ENCODE measurements at places on chromosomes 16 and 17. TPM values are rescaled to one million over a fixed set of nuclear protein-coding genes. Genes with fewer than 3 reads are reported as not detected.

Gene ABCA6
- total RNA-seq, result 0.20 TPM

Gene CDRT15L2
- total RNA-seq, result not detected

Gene TP53TG3F
- total RNA-seq, result not detected

Gene TEKT1
- not detected for total RNA-seq

- DNase-seq, result no peak
Observed at GRCh38 chr17:31916491-31917064, 15.1 kb upstream of the UTP6 start.

DNA sequence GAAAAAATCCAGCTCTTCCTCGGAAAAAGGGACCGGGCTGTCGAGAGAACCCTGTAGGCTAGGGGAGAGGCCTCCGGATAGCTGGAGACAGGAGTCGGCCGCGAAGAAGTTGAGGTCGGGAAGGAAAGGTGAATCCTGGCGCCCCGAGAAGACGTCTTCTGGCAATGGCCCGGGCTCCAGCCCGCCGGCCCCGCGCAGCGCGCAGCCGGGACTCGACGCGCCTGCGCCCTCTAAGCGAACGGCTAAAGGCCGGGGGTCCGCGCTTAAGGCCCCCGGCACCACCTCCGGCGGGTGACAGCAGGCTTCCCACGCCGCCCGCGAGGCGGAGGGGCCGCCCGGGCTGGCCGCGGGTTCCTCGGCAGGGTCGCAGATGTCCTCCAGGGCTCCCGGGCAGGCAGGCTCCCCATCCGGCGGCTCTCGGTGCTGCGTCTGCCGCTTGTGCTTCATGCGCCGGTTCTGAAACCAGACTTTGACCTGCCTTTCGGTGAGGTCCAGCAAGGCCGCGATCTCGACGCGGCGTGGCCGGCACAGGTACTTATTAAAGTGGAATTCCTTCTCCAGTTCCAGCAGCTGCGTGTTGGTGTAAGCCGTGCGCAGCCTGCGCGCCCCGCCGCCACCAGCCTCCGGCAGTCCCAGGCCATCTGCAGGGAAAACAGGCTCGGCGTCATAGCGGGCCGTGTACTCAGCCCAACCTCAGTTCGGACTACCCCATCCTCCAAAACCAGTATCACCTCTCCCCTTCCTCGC is 1.6 kb downstream of the HOXB2 start:
- DNase-seq, result peak; percentile 32

DNA sequence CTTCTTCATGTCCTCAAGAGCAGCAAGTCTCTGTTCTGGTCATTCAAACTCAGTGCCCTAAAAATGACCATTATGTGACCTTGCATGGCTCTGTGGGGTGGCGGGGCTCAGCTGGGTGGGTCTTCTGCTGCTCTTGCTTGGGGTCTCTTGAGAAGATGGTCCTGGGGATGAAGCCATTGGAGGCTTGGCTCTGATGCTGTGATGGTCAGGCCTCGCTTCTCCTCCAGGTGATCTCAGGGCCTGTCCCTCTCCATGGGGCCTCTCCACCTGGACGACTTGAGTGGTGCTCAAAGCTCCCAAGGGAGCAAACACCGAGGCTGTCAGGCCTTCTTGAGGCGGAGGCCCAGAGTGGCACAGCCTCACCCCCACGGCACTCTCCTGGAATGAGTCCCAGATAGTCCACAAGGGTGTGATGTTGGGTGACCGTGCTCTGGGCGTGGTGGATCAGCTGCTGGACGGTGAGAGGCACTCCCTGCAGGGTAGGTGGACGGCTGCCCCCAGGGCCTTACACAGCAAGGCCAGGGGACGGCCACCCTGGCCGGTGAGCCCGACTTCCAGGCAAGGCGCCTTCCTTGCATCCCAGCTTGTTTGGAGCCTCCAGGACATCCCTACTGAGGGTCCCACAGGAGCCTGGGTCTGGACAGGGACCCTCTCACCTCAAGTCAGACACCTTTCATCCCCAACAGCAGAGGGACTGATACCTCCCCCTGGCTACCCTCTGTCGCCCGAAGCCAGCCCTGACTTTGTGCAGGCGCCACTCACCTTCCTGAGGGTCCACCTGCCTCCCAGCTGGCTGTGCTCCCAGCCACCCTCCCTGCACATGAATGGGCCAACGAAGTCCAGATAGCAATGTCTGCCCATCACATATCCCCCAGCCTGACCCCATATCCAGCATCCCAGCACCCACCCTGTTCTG is 48.7 kb downstream of the USP22 start:
- DNase-seq, result no peak

- no peak for DNase-seq
Observed at GRCh38 chr16:9114842-9115241, 23.4 kb downstream of the HAPSTR1 start.

- no peak for DNase-seq
Observed at GRCh38 chr17:77727037-77727615, 231.4 kb upstream of the TNRC6C start.

Data from CD8-positive, alpha-beta memory T cell (primary cell).